ENCODE measurements at places on chromosomes 16 and 17.

- DNase-seq: no peak
Observed at GRCh38 chr16:79150632-79151310, 449.8 kb downstream of the MAF start.

- no peak for DNase-seq
Observed at GRCh38 chr17:40361925-40362695, 2.4 kb downstream of the GJD3 start.

DNA sequence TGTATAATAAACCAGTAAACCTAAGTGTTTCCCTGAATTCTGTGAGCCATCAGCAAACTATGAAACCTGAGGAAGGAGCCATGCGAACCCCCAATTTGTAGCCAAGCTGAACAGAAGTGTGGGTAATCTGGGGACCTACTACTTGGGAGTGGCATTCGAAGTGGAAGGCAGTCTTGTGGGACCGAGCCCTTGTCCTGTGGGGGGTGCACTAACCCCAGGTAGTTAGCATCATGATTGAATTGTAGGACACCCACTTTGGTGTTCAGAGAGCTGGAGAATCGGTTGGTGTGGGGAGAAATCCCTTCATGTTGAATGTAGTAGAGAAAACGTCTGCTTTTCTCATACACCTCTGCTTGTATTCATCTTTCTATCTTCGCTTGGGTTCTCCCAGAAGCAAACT is 79.7 kb upstream of the CPHXL start:
- no peak for DNase-seq

DNA sequence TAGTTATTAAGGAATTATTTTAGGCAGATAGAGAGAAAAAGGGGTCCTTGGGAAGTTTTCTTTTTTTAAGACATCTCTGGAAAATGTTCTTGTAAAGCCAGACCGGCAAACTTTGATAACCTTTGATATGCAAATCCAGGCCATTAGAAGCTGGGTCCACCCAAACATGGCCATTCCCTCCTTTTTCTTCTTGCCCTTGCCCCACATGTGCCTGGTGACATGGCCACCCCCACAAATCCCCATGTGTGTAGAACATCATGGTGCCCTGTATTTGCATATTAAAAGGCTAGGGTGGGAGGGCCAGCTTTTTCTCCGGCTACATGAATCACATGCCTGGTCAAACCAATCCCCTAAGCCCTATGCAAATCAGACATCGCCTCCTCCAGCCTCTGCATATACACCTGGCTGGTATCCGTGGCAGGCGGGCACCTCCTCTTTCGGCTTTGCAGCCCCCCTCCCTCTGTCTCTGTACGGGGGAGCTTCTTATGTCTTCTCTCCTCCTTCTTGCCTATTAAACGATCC is 43.9 kb upstream of the LYRM9 start:
- DNase-seq: no peak

DNA sequence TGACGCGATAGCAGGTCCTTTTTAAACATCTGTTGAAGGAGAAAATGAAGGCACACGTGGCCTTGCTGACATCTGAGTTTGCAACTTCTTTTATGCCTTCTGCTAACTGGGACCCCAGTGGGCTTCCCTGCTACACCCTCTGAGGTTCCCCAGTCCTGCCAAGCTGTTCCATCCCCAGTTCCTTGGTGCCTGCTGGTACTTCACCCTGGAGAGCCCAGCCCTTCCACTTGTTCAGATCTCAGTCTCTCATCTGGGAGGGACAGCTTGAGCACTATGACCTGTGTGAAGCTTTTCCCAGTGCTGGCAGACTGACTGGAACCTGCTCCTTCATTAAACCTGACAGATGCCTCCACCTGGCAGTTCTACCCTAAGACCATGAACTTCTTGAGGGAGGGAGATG is 95.5 kb downstream of the WWOX start:
- no peak for DNase-seq

GRCh38 chr16:86403085-86403484 is 107.2 kb upstream of the FOXF1 start:
- no peak for DNase-seq

- DNase-seq: no peak
Observed at GRCh38 chr17:21376759-21377690, 868 bp downstream of the KCNJ12 start.

Measured in activated CD4-positive, alpha-beta T cell treated with anti-CD3 and anti-CD28 coated beads, Interleukin-2, amount 50 U/mL, for 16 hours (primary cell).